ENCODE measurements at places on chromosomes 12 and 14.

DNA sequence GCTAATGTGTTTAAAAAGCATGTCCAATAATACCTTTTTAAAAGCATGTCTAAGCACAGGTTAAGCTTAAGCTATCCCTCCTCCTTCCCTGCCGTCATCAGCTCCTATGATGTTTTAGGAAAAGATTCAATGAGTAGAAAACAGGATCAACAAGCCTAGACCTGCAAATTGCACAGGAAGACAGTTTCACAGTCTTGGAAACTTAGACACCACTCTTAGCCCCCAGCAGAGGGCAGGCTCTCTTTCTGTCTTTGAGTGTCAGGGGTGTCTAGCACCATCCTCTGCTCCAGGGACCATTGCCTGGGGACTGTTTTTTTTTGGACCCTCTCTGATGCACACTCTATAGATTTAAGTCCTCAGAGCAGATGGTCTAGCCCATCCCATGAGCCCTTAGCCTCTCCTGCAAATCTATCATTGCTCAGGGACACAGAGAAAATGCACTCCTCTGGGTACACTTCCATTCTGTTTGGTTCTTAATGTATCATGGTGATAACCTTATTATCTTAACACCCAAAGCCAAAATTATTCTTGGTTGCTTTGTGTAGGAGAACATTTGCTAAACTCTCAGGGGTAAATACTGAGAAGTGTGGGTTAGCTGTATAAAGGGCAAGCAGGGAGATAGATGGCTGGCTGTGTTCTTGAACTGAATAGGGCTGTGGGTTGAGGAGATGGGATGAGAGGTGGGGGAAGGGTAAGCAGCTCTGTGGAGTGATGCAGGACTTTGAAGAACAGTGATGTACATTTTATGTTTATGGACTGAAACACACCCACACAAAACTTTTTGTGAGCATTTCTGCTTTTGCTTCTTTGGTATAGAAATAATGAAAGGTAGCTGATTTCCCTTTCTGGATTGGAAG is 259.9 kb upstream of the DDHD1 start:
- no peak for DNase-seq

DNA sequence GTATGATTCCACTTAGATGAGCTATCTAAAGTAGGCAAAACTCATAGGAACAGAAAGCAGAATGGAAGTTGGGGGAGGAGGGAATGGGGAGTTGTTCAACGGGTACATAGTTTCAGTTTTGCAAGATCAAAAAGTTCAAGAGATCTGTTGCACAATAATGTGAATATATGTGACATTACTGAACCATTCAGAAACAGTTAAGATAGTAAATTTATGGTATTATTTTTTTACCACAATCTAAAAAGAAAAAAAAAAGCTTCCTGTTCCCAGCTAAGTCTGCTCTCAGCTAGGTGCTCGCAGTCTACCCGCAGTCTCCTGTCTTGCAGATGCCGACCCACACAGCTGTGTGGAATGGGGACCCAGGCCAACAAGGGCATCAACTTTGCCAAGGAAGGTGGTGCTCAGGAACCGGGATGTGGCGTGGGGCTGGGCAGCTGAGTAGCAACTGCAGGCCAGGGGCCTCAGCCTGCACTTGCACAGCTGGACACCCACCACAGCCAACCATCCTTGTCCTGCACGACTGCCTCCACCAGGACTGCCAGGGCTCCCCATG is 15.3 kb upstream of the ANO6 start:
- DNase-seq, result no peak

DNA sequence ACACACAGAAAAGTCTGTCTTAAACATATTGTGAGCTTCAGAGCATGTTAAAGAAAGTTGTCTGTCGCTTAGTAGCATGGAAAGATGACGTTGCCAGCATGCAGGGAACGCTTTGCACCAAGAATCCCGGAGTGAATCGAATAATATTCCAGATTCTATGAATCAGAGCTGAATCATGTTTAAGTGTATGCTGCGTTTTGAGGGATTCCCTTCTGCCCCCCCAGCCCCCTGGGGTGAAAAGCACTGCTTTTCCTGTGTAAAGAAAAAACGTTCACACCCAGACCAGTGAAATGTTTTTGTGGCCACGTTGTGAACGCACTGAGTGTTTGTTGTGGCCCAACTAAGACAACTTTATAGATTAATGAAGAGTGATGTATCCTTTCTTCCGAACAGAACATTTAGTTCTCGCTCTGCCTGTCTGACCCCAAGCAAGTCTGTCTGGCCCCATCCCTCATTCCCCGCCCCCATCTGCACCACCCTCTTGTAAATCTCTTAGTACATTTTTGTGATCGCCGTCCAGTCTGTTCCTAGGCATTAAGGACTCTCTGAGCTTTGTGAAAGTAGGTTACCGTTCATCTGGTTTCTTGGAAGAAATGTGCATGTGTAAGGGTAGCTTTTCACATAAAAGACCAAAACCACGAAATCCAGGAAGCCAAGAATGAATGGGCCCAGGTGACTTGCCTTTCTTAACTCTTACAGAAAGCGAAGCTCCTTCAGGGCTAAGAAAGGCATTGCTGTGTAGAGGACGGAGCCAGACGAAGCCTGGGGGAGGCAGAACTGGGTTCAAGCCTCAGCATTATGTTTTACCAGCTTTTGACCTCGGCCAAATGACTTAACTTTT is 103.0 kb downstream of the SAMD4A start:
- DNase-seq, result peak; percentile 15

DNA sequence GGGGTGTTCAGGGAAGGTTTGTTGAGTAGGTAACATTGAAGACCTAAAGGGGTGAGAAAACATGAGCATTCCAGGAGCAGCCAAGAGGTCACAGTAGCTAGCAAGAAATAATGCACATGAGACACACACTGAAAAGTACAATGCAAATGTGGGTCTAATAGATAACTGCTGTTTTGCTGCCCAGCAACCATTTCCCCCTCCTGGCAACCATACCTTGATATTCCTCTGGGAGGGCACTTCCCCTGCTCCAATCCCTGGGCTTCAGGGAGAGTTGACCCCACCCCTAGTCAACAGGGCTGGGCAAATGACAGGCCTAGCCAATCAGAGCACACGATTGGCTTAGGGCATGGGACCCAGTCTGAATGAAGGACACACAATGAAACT is 8.5 kb upstream of the ACTN1 start:
- DNase-seq, result no peak

DNA sequence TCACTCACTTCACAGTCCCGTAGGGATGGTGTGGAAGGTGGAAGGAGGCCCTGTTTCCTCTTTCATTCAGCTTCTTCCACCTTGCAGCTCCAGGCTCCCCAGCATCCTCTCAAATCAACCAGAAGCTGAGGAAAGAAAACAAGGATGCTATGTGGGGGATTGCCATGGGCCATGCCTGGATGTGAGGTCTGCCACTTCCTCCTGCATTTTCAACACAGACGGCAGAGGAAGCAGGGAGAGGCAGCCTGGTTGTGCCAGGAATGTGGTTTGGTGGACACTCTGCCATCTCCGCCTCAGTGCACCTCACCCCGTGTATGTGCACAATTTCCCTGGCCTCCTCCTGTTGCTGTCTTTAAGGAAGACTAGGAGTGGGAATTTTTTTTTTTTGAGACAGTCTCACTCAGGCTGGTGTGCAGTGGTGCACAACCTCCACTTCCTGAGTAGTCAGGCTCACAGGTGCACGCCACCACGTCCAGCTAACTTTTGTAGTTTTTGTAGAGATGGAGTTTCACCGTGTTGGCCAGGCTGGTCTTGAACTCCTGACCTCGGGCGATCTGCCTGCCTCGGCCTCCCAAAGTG is 99.2 kb downstream of the SLC15A4 start:
- DNase-seq, result no peak

- no peak for DNase-seq
Observed at GRCh38 chr14:73125169-73125588, 11.1 kb upstream of the PSEN1 start.

GRCh38 chr12:57781801-57782200 is 786 bp upstream of the TSFM start:
- DNase-seq, result no peak

DNA sequence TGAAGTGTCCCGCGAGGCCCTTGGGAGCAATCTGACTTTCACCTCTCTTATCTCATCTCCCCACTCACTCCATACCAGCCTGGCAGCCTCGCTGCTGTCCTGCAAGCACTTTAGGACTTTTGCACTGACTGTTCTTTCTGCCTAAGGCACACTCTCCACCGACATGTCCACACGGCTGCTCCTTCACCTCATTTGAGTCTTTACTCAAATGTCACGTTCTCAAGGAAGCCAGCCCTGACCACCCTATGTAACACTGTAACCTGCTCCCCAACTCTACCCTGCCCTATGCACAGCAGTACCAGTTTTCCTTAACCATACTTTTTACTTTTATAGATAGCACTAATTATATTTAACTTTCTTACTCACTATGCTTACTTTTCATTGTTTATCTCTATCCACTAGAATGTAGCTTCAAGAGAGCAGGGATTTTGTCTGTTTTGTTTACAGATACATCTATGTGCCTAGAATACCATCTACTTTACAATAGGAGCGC is 32.0 kb downstream of the PRKD1 start:
- no peak for DNase-seq

- no peak for DNase-seq
Observed at GRCh38 chr12:54631988-54632728, 2.5 kb downstream of the LACRT start.

DNA sequence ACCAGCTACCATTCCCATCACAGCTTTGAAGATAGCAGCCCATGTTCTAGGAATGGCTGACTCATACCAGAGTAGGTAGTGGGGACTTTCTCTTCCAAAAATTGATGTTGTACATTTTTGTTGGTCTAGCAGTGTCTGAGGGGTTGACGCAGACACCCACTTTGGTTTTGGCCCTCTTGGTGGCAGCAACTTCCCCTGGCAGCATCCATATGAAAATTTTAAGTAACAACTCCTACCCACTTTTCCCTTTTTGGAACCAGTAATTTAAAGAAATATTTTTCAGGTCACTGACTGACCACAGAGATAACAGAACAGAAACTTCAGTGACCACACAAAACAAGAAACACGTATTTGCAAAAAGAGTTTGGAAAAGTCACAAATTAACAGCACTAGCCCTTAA is 162.0 kb upstream of the TMCC3 start:
- DNase-seq, result no peak

DNA sequence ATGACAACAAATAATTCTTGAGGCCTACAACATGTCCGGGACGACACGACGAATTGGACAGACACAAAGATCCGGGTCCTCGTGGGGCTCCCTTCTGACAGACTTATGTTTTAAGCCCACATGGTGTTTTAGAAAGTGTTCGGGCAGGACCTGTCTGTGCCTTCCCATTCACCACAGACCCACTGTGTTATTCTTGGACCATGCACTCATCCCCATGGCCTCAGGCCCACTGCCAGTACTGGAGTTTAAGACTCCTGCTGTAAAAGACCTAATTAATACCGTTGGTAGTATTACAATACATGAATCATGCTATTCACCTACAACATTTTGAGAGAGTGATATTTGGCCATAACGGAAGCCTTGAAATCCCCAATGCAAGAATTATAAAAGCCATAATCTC is 20.0 kb downstream of the SLC15A4 start:
- DNase-seq, result no peak

DNA sequence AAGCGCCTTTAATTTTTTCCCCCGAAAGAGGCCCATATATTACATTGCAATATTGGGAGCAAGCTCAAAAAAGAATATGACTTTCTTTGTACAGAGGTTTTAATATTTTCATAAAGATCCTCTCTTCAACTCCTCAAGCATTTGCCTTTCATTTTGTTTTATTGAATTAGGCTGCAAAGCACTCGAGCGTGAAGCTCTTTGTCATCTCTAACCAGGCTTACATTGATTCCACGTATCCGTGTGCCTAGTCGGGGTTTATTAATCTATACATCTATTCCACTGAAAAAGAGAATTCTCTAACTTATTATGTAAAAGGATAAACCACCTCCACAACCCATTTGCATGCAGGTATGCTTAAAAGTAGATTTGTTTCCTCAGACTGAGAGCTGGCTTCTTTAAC is 234.8 kb upstream of the TMPO start:
- no peak for DNase-seq

GRCh38 chr14:26415618-26416123 is 182.2 kb downstream of the NOVA1 start:
- no peak for DNase-seq

DNA sequence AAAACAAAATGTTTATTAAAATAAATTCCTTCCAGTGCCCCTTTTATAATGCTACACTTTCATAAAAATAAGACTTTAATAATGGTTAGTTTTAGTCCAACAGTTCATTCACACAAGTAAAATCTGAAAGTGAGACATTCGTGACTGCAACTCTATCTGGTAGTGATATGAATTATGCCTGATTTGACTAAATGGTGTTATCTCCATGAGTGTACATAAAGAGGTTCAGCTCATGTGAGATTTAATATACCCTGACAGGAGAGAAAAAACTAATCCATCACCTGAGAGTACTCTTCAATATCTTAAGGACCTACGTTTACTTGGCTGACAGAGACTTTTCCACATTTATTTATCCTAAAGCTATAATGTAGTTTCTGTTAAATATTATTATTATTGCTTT is 34.0 kb downstream of the ERO1A start:
- DNase-seq, result no peak

GRCh38 chr12:90757957-90758356 is 197.0 kb downstream of the CCER1 start:
- no peak for DNase-seq

GRCh38 chr14:64825509-64825908 is 54.2 kb downstream of the SPTB start:
- no peak for DNase-seq

DNA sequence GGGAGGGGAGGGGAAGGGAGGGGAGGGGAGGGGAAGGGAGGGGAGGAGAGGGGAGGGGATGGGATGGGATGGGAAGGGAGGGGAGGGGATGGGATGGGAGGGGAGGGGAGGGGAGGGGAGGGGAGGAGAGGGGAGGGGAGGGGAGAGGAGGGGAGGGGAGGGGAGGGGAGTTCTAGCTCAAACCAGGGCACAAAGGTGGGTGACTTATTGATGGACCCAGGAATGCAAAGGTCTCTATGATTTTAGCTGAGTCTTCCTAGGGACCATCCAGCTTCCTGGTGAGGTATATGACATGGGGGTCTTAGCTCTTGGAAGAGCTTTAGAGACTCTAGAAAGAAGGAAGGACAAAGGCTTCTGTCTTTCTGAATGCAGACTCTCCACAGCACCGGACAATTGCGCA is 42.3 kb downstream of the ANO2 start:
- no peak for DNase-seq

- DNase-seq, result no peak
Observed at GRCh38 chr12:53217051-53217930, 10.2 kb upstream of the ITGB7 start.

GRCh38 chr14:90111895-90112534 is 50.2 kb downstream of the KCNK13 start:
- peak; percentile 10 for DNase-seq
